CD14-positive monocyte (primary cell): ENCODE measurements at places on chromosomes 11 and 22.

GRCh38 chr11:126533560-126533959, 178.1 kb downstream of the ST3GAL4 start:
- DNase-seq: no peak

- DNase-seq: no peak
Measured at GRCh38 chr11:35968386-35969088, 24.7 kb downstream of the LDLRAD3 start.

- no peak for DNase-seq
Measured at GRCh38 chr22:45515676-45516075, 13.0 kb downstream of the FBLN1 start.

DNA sequence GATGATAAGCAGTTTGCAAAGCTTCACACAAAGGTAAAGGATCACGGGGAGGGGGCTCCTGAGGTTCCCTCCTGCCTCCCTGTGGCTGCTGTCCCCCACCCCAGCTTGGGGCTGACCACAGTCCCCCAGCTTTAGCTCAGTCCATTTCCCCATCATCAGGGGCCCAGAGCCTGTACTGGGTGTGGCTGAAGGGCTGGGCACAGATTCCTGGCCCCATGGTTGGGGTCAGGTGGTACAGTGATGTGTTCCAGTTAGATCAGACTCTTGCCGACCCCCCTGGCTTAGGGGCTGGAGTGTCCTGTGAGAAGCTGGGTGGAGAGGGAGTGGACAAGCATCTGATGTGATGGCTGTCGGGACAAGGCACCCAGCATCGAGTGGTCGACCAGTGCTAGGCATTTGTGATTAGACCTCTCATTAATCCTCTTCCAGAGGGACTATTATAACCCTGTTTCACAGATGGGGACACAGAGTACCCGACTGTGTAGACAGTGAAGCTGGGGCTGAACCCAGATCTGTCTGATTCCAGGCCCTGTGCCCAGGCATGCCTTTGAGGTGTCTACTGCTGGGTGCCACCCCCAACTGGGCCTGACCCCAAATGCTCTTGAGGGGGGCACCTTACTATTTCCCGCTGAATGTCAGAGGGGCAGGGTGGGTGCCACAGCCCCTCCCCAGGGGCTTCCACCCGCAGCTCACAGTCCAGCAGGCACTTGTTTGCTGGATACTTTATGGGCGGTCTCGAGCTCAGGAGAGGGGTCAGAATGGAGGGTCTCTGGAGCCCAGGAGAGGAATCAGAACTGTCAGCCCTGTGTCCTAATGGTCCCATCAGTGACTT, 4.3 kb downstream of the SHANK3 start:
- DNase-seq: no peak

- peak; percentile 24 for DNase-seq
Measured at GRCh38 chr11:67303132-67303834, at the start of gene SSH3. Gene SSH3, plus strand, starts transcription at chr11:67303530. Its CDS starts 96 bp downstream, at chr11:67303626.

DNA sequence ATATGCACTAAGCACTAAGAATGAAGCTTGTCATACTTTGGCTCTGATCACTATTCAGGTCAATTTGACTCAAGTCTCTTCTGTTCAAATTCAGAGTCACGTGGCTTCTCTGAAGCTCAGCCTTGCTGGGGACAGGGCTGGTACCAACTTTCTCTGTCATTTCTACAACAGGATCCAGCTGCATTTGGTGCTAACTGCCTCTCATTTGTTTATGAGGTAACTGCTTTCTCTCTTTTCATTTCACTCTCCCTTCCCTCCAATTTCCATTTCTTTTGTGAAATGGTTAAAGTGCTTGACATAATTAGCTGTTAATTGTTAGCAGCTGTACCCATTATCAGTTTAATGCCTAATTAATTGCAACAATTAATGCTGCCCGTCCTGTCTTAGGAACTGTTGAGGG, 259.7 kb upstream of the PLET1 start:
- no peak for DNase-seq

GRCh38 chr11:14310679-14311078, 48.3 kb downstream of the RRAS2 start:
- DNase-seq: no peak

DNA sequence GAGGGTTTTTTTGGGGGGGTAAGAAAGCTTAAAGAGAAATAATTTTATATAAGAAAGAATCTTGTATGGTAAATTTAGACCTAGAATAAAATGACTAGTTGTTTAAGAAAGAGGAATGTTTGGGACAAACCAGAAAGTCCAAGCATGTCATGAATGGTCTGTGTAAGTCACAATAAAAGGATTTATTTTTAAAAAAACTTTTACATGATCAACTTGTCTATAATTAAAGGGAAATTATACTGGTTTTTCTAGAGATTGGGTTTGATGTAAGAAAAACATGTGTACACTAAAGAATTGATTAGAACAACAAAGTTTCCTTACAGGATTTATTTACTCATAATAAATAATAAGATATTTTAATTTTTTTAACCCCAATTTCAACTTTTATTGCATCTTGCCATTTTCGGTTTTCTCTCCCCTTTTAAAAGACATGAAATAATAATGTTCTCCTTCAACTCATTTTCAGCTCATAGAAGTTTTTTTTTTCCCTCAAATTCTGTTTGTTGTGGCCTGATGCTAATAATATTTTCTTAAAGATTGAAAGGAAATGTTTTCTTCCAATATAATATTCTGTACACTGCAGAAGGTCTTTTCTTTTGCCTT, 35.4 kb upstream of the INCENP start:
- no peak for DNase-seq

DNA sequence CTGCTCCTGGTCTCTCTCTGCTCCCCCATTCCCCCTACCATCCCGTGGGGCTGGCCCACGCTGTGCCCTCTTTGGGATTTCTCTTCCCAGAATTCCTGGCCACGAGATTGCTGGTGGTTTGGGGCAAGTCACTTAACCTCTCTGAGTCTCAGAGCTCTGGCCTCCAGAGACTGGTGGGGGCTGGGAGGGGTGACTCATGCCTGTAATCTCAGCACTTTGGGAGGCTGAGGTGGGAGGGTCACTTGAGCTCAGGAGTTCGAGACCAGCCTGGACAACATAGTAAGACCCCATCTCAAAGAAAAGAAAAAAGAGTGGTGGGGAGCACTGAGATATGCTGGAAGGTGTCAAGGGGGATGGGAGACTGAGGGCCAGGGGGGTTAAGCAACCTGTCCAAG, 18.3 kb downstream of the OTUB1 start:
- no peak for DNase-seq

DNA sequence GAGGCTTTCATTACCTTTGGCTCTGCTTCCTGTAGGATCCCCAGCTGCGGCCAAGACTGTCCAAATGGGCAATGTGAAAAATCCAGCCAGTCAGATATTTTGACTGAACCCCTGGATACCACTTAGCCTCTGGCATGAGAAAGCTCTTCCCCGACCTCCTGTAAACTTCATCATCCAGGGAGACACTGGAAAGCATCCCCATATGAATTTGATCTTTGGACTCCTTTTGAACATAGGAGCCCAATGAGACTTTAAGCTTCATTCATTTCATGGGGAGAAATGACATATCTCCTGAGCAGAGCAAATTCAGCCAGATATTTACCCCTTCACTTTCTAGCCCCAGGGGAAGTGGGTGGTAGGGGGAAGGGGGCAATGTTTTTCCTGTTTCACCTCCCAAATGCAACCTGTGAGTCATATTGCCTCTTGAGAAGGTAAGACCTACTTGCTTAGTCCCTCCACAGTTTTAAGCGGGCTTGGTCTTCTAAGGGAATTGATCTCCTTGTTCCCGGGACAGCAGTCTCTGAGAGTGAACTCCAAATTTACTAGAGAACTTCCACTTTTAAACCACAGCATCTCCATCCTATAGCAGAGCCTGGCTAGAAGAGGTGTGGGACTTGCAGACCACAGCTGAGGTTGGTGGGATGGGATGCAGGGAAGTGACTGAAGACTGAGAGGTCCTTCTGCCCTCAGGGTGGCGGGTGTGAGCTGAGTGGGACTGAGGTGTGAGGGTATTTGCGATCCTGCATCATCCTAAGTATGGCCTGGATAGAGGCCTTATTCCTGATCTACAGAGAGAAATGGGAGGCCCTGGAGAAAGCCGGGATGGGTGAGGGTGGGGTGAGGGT, 20.3 kb upstream of the POU2AF1 start:
- no peak for DNase-seq

DNA sequence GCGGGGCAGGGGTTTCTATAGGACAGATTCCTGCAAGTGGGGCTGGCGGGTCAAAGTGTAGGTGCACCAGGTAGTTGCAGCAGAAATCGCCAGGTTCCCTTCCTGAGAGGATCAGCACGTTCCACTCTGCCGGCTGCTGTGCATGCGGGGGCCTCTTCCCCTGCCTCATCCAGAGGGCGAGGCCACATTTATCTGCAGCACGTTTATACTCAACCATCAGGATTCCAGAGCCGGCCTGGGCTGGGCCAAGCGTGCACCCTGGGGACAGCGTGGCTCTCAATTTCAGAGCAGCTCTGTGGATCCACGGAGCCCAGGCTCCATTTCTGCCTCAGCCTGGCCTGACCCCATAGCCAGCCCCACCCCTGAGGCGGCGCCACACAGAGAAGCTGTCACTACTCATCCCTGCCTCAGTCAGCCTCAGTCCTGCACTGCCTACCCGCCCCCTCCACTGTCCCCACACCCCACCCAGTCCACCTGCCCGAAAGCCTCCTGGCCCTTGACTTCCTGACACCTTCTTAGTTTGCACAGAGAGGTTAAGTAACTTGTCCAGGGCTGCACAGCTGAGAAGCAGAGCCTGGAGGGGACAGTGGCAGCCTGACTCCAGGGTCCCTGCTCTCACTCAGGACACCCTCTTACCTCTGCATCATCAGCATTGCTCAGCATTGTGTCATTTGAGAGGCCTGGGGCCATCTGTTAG, 45.9 kb upstream of the RTL6 start:
- no peak for DNase-seq

GRCh38 chr11:66262191-66262590, 6.2 kb upstream of the RAB1B start:
- no peak for DNase-seq

- DNase-seq: no peak
Measured at GRCh38 chr11:2768471-2769408, 68.9 kb upstream of the KCNQ1OT1 start.

DNA sequence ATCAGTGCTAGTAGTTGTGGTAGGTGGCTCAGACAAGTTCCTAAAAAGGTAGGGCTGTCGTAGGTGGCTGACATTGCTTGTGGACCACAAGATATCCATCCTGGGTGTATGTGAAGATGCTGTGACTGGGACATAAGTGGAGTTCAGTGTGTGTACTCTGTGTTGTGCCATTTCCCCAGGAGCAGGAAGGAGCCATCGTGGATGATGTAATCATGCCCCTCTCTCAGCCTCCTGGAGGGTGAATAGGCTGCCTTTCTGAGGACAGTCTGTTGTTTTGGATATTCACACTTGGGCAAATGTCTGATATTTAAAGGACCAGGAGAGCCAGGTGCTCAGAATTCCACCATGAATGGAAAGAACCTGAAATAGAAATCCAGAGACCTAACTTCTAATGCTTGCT, 2.7 kb downstream of the HEPHL1 start:
- DNase-seq: no peak

- no peak for DNase-seq
Measured at GRCh38 chr11:45725121-45725520, 59.7 kb upstream of the CHST1 start.

DNA sequence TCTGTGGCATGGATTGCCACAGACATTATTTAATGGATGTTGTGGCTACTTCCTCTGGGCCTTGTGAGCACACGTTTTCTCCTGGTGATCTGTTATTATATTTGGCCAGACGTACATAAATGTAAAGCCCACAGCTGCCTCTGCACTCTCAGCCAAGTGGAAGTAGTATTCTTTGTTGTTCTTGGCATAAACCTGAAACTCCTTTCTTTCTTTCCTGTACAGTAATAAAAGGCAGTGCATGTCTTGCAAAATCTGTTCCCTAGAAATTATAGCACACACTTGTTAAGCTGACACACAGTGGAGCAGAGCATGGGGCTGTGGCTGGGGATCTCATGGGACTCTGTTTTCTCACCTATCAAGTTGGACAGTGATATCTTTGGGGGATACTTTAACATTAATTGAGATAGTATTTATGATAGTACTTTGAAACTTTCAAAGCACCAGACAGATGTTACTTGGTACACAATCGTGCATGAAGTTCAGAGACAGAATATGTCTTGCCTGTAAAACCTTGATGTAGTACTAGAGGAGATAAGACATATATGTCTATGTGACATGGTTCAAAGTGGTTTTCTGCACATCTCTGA, 20.9 kb downstream of the PANX1 start:
- DNase-seq: no peak

DNA sequence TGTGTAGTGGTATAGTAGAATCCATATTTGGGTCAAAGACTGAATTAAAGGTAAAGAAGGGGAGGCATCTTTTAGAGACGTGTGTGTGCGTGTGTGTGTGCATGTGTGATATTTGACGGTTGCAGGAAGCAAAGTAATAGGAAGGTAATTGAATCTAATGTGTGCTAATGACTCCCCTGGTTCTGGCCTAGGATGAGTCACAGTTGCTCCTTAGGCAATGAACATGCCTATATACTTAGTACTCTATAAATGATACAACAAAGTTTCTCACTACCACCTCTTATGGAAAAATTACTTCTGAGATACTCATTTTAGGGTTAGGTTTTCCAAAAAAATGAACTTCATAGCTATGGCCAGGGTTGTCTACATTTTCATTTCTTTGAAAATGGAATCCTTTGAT, 409.6 kb downstream of the GUCY1A2 start:
- no peak for DNase-seq

DNA sequence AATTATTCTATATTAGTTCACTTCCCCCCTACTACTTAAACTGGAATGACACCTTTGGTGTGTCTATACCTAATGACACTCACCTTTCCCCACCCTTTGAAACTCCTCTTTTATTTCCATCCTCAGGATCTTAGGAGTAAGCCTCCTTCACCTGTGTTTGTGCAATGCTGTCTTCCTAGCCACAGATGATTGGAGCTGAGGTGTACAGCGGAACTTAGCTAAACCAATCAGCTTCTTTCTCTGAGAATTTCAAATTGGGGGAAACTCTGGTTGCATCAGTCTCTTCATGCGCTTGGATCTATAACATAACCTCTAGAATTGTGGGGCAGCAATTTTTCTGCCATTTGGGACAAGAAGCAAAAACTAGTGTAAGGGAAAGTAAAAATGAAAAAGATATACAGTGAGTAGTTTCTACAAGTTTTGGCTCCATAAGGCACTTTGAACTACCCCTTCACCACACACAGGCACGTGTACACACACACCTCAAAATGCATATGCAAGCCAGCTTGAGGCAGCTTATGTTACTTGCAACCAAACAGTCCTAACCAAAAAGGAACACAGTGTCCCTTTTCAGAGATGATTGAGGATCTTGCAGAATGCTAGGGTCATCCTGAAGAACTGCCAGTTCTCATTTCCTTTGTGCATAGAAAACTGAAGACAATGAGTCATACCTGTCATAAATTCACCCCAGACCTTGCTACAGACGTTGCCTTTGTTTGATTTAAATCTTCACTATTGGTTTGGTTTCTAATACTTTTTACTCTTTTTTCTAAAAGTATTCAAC, 36.0 kb upstream of the LDLRAD3 start:
- peak; percentile 50 for DNase-seq
